ENCODE measurements at places on chromosomes 1 and 21.

- no peak for DNase-seq
Measured at GRCh38 chr1:21651214-21652042, 17.7 kb downstream of the RAP1GAP start.

GRCh38 chr21:28338701-28339305 lies 653.9 kb downstream of the LTN1 start:
- DNase-seq: no peak

DNA sequence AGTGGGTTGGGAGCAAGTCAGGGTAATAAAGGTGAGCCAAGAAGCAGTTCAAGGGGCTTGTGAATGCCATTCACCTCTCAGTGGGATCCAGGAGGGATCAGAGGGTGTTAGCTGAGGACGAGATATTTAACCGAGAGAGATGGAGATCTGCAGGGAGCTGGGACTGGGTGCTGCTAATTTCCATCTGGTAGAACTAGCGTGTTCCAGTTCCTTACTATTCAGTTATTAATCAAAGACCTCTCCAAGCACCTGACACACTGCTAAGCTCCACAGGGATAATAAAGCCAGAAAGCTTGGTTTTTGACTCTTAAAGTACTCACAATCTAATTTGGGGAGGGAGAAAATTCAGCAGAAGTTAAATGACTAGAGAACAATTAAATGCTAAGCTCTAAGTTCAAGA lies 57.7 kb downstream of the ALG14 start:
- no peak for DNase-seq

GRCh38 chr1:182147136-182147820 lies 85.8 kb upstream of the ZNF648 start:
- DNase-seq: peak; percentile 94

GRCh38 chr1:94411237-94411636 lies 7.0 kb upstream of the ABCD3 start:
- peak; percentile 46 for DNase-seq

GRCh38 chr1:85549244-85549643 lies 31.3 kb upstream of the CCN1 start:
- DNase-seq: no peak

DNA sequence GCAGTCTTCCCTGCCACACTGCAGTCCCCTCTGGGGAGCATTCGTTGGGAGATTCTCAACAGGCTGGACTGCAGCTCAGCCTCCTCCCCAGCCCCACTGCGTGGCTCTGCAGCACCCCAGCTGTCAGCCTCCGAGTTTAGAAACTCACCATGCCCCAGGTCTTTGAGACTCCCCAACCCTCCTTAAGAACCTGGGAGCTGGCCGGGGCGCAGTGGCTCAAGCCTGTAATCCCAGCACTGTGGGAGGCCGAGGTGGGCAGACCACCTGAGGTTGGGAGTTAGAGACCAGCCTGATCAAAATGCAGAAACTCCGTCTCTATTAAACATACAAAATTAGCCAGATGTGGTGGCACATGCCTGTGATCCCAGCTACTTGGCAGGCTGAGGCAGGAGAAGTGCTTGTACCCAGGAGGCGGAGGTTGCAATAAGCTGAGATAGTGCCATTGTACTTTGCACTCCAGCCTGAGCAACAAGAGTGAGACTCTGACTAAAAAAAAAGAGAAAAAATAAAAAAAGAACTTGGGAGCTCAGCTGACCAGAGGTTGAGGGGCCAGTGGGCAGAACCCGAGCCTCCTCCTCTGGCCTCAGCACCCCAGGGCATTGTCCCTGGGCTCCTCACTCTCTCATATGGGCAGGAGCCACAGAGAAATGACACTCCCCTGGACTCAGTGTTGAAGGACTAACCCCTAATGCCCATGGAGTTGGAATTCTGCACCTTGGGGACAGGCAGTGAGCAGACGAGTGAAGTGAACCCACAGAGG lies 5.6 kb downstream of the OLIG2 start:
- DNase-seq: no peak

- DNase-seq: no peak
Measured at GRCh38 chr1:182725259-182726255, 41.2 kb upstream of the RGS8 start.

DNA sequence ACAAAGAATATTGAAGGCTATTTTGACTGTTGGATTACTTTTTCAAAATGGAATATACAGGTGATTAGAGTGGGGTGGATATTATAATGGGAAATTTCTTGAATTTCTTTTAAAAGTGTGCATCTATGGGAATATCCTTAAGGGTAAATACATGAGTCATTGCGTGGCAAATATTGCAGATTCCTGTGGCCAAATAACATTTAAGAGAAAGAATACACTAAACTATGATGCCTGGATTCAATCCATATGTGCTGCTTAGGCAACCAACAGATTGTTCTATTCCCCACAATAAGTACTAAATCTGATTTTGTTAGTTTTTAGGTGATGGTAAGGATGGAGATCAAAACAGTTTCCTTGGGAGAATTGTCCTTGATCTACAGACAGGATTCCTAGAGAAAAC lies 119.5 kb downstream of the HMCN1 start:
- DNase-seq: no peak

DNA sequence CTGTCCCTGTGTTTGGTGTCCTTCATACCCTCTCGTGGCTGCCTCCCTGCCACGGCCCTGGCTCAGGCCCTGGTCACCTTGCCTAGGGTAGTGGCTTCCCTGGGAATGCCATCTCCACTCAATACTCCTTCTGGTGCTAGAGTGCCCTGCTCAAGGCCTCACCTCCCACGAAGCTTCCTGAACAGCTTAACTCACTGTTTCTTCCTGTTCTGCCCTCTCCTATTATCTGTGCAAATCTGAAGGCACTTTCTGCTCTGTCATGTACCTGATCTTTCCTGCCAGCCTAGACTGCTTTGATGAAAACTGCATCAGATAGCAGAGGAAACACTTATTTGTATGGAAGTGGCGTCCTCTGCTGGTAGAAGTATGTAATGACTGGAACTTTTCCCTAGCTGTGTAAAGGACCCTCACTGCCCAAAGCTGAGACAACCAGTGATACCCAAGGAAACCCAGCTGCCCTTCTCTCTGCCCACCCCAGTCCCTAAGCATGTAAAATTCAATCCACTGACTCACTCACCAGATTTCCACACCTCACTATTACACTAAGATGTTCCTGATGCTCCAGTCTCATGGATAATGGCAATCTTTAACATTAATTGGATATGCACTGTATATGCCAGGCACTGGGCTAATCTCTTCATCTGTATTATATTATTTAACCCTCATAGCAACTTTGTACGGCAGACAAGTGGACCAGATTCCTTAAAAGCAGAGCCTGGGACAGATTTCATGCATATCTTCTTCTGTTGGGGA lies 36.2 kb upstream of the BTG2 start:
- peak; percentile 81 for DNase-seq

GRCh38 chr1:115041654-115042053 lies 12.0 kb downstream of the TSHB start:
- DNase-seq: no peak

GRCh38 chr1:157025856-157026255 lies 19.7 kb downstream of the ARHGEF11 start:
- DNase-seq: no peak

DNA sequence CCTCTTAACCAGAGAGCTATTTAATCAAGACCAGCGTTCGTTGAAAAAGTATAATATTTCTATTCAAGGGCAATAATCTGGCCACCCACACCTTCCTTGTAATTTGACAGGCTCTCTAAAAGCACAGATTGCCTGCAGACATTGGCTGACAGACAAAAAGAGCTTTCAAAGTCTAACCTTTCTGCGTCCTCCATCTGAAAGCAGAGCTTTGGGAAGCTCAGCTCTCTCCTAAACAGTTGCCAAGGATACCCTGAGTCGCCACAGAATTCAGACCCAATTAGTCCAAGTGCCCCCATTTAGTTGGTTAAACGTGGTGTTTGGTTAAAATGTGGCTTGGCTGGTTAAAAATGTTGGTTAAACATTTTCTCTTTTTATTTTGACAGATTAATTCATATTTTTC lies 33.7 kb upstream of the PLA2G2C start:
- no peak for DNase-seq

DNA sequence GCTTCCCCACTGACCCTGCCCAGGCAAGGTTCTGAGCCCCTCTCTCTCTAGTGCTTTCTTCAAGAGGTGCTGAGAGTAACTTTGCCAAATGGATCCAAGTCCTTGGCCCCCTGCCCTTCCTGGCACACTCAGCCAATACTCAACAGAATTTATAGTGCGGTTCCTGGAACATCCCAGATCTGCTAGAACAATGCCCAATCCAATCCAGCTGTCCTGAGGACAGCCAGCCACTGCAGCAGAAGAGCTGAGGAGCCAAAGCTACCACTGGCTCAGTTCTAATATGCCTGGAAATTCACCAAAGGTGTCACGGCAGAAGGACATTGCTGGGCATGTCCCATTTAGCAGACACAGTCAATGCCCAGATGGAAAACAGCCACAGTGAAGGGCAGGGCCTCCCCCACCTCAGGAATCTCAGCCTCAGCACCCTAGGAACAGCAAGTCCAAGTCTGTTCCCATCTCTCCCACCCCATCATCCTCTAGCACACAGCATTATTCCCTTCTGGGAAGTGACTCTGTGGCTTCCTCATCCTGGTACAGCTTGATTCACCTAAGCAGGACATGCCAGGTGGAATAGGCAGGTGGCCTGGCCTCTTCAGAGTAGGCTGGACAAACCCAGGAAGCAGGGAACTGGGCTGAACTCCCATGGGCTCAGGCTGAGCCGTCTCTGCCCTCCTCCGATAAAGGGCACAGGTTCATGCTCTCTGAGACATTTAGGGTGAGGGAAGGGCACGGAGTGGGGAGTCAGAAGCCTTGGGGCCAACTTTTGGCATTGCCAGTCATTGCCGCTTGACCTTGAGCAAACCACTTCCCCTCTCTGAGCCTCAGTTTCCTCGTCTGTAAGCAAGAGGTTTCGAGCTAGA lies 24.6 kb downstream of the PMVK start:
- no peak for DNase-seq

DNA sequence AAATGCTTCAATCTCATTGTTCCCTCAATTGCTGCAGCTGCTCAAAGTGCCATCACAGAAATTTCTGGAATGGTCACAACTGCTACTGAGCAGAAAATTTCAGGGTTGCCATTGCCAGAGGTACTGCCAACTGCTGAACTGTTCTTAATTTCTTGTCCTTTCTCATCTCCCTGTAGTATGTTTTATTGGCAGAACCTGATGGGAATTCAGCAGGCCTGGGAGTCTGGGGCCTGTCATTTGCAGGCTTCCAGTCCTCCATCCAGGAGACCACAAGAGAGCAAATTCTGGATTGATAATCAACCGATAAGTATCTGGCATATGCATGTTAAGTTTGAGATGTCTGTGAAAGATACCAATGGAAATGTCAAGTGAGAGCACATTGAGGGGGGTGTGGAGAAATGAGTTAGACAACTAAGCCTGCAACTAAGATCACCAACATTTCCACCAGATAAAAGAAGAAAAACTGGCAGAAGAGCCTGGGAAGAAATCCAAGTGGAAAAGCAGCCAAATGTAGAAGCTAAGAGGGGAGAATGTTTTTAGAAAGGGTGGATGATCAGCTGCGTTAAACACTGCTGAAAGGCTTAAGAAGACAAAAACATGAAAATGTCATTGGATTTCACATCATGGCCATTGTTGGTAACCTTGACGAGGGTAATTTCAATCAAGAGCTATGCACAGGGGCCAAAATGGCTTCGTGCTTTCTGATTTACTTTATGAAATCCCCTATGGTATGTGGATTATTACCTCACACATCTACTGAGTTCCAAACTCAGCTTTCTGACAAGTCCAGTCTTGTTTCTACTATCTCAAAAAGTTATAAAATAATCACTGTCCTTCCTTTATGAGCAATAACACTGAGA lies 648.1 kb downstream of the PLPP3 start:
- no peak for DNase-seq

- no peak for DNase-seq
Measured at GRCh38 chr21:45865106-45865835, 116.3 kb upstream of the COL6A1 start.

- no peak for DNase-seq
Measured at GRCh38 chr1:148385371-148386030, 97.6 kb downstream of the PPIAL4G start.

- DNase-seq: no peak
Measured at GRCh38 chr21:33264561-33264960, 1.6 kb upstream of the IL10RB start.

GRCh38 chr1:7199077-7199779 lies 414.0 kb downstream of the CAMTA1 start:
- DNase-seq: no peak

DNA sequence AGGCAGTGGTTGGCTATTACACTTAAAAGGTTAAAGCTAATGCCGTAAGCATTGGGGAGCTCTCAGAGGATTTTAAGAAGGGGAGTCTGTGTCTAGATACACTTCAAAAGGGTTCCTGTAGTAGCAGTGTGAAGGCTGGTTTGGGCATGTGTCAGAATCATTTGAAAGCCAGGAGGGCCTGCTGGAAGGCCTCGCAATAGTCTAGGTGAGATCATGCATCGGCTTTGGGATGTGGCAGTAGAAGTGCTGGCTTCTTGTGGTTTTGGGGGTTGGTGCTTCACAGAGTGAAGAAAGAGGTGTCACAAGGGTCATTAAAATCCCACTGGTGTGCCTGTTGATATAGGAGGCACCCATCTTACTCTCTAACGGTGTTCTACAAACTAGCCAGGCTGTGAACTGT lies 85.7 kb downstream of the ST6GALNAC3 start:
- DNase-seq: no peak

DNA sequence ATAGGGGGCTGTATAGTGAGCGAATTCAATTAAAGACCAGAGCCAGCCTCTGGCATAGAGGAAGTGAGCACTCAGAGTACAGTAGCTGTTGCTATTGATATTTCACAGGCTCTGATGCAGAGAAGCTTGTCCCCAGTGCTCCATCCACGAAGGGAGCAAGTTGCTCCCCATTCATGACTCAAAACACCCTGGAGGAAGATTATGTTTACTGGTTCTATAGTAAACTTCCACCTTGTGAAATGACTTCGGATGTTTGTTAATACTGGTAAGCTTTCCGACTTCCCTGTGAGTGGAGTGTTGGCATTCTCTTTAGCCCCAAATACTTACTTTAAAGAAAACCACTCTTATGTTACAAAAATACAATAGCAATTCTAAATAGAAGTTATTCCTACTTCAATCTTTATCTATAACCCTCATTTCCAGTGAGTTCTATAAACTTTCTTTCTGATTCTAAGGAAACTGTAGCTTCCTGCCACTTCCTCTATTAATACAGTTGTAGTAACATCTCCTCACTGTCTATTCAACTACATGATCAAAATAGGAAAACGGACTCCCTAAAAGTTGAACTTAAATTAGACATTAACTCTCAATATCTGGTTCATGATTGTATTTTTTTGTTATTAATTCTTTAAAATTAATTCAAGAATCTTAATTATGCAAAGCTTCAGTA lies 46.4 kb downstream of the ZNF281 start:
- peak; percentile 55 for DNase-seq
